ENCODE measurements at places on chromosomes 4 and X.

GRCh38 chr4:120773641-120774040 is 148.9 kb downstream of the PRDM5 start:
- no peak for DNase-seq

GRCh38 chr4:128727658-128728057 is 81.8 kb upstream of the JADE1 start:
- DNase-seq = no peak

- no peak for DNase-seq
Observed at GRCh38 chr4:15718959-15719358, 16.1 kb downstream of the BST1 start.

DNA sequence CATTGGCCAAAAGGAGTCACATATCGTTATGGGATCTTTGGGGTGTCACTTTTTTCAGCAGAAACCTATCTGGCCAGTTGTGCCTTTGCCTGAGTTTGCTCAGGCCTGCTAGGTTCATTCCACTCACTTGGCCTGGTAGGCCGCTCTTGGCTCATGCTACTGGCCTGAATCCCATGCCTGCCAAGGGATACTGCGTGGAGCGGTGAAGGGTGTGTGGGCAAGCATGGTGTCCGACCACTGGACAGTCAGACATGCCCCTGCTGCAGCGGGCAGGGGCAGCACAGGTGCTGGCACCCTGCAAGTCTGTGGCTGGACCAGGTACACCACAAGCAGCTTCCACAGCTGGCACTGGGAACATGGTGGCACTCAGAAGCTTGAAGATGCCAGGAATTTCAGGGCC is 11.3 kb upstream of the PPM1K start:
- no peak for DNase-seq

GRCh38 chrX:68901519-68901918 is 72.7 kb downstream of the EFNB1 start:
- DNase-seq = no peak

DNA sequence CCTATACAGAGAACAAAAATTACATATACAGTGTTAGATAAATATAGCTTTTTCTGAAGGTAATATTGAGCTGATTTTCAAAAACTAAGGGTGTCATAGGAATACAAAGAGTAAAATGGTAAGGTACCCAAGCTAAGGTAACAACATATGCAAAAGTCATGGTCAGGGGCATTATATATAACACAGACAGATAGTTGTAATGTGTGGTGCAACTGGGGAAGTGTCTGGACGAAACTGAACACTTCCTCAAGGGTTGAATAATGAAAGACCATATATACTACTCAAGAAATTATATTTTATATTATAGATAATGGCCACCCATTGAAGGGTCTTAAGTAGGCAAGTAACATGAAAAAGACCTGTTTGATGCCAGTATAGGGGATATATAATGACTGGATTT is 262.1 kb upstream of the CXXC4 start:
- DNase-seq = no peak

GRCh38 chrX:111116666-111117065 is 20.7 kb downstream of the PAK3 start:
- DNase-seq = no peak

All from skeletal muscle cell (primary cell).